Stimulated activated CD8-positive, alpha-beta memory T cell treated with anti-CD3 and anti-CD28 coated beads, Interleukin-15, amount 100 ng/mL, for 1 hour (primary cell): ENCODE measurements at places on chromosomes 1 and 21.

DNA sequence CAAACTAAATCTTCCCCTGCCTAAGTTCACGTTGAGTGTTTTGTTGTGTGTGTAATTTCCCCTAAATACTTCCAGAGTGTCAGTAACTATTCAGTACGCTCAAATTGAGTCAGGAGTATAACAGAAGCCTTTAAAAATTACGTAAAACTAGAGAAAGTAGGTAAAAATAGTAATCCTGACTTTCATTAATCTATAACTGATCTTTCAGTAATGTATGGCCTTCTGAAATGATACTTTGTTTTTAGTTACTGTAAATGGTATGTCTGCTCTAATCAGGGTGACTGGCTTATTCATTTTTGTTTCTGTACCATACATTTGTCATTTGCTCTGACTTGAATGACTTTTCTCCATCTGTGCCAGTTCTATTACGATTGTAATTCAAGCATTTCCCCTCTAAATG, 29.4 kb downstream of the MIER1 start:
- no peak for DNase-seq

DNA sequence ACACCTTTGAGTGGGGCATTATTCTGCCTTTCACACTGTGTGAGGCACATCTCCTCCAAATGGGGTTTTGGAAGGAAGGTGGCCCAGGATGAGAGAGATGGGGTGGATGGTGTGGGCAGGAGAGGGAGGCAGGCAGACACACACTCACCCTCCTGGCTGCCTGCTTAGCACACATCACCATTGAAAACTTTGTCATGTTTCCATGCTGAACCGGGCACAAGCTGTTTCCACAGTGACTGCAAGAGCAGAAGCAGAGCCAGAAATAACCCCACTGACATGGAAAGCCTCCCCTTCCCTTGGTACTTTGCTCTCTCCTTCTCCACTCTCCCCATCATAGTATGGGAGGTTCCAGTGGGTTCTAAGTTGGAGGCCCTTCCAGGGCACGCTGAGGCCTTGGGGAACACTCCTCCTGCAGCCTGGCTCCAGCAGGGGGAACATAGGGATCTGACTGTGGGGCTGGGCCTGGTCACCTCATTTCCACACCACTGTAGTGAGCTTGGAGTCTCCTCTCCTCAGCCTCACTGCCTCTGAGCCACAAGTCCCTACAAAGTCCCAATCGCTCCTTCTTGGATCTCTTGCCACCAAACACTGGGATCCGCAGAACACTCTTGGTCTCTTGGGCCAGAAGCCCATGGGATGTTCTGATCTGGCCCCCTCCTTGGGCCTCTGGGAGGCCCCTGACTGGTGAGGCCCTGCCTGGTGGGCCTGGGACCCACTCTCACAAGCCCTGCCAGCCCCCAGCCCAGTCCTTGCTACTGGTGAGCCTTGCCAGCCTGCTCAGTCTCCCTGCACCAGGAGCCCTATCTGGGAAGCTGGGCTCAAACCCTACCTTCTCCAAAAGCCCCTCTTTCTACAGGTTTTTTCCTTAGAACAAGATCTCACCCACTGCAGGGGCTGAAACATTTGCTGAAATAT, 163.0 kb upstream of the EDN2 start:
- DNase-seq: no peak

DNA sequence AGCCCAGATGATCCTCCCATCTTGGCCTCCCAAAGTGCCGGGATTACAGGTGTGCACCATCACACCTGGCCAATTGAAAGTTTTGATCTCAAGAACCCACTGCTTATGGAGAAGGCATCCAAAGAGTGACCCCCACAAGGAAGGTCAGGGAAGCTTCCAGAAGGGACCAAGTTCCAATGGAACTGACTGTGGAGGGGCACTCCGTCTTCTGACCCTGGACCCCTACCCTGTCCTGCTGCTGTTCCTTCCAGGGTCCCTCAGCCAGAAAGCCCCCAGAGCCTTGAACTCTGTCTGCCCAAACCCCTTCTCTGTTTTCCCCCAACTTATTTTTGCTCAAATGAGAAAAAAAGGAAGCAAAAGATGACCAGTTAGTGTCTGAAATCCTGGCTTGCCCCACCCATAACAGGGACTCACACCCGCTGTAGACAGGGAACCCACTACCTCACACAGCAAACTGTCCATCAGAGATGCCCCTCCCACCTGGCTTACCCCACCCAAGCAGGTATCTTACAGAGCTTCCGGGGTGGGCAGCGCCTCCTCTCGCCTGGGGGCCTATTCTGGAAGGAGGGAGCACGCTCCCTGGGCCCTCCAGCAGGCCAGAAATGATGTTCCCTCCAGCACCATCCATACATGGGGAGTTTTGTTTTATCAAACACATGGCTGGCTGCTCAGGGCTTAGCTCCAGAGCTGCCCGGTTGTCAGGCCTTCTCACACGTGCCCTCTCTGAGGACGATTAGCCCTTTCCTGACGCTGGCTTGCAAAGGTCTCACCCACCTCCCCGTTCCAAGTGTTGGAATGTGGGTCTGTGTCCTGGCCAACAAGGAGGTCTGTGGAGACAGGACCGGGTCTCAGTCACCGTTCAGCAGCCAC, 3.1 kb upstream of the WNT3A start:
- no peak for DNase-seq

GRCh38 chr1:110606657-110607535, 738 bp upstream of the KCNA2 start:
- no peak for DNase-seq

GRCh38 chr1:18901147-18901951, 1.0 kb downstream of the ALDH4A1 start:
- no peak for DNase-seq

GRCh38 chr21:43211760-43212115, 42.9 kb downstream of the CRYAA start:
- DNase-seq: no peak

- no peak for DNase-seq
Observed at GRCh38 chr1:233897325-233898162, 6.9 kb upstream of the SLC35F3 start.

DNA sequence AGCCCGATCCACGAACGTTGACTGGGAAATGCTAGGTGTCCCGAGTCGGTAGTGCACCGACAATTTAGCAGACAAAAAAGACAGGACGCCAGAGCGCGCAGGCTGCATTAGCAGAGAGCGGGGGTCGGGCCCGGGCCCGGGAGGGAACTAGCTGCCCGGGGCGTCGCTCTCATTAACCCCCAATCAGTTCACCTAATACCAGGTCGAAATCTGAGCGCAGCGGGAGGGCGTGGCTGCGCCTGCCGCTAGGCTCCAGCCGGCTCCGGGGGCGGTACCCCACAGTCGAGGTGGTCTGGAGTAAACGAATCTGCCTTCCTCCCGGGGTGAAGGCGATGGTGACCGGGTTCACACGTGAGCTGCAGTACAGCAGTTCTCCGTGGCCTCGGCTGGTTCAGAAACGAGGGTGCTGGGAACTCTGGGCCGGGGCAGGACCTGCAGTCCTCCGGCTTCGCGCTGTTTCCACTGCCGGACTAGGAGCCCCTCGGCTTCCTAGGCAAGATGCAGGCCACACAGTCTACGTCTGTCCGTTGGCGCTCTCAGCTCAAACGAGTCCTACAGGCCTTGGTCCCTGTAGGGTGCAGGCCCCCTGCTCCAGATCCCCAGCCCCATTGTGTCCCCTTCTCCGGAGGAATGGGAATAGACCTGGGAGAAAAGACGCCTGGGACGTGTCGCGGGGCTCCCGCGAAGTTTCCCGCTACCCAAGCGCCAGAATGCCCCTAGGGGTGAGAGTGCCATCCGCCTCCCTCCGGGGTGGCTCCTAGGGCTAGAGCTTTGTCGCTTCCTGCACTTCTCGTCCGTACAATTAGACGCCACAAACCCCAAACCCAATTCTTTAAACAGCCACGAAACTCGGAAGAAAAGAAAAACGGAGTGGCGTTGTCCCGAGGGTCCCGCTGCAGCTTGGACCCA, 2.0 kb downstream of the GFI1 start:
- DNase-seq: no peak

GRCh38 chr1:55662875-55663274, 447.7 kb upstream of the USP24 start:
- DNase-seq: no peak

DNA sequence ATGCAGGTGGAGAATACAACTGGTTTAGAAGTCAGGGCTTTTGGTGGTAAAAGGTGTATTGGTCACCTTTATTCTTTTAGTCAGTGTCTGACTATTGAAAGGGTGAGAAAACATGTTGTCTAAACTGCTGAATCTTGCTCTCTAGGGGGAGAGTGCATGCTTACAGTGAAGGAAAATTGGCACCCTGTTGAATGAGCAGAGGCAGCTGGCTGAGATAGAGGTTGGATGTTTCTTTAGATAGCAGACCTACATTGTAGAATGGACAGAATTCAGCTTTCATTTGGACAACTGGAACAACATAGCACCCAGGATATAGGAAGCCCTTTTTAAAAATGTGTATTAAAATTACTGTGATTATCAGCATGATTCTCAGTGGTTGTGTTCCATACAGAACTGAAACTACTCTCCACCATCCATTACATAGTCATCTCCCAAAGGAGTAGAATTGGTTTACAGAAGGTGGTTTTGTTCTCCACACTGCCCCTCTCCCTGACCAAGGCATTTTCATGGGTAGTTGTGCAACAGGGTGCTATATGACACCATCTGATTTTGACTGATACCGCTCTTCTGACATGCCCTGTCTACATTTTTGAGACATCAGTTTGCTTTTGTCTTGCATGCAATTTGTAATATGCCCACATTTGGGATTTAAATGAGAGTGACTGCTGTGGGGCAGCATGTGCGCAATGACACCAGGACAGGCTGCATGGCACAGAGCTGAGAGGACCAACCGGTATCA, 16.2 kb downstream of the RHOU start:
- DNase-seq: no peak

- DNase-seq: no peak
Observed at GRCh38 chr21:31161157-31161556, 122.9 kb upstream of the KRTAP19-8 start.

DNA sequence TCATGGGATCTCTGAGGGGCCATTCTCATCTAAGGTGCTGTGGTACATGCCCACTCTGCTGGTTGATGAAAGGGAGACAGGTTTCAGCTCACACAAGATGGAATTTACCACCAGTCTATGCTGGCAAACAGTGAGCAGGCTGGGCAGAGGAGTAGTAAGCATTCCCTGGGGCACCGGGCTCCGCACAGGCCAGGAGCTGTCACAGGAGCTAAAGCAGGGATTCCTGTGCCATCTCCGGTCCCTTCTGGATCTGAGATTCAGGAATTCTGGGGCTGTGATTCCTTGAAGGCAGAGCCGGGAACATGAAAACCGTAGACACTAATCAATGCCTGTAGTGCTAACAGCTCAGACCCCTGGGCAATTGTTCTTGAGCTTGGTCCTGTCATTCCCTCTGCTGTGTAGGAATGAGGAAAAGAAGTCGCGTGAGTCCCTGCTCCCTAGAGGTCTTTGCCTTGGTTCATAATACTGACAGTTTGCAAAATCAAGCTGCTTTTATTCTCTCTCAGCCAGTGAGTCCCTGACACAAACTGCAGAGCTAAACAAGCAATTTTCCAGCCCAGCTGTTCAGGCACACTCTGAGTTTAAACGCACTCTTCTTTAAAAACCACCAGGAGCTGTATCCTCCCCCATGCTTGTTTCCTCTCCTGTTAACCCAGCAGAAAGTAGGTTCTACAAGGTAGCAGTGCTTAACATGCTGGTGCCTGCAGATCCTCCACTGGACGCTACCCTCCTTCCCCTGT, 52.5 kb downstream of the MDM4 start:
- no peak for DNase-seq
